ENCODE measurements at places on chromosomes 12 and 14. TPM values are rescaled to one million over a fixed set of nuclear protein-coding genes. Genes with fewer than 3 reads are reported as not detected.

The EPYC gene
- total RNA-seq: not detected

The CIT gene
- total RNA-seq: 0.05 TPM

The MSI1 gene
- not detected for total RNA-seq

The LHX5 gene
- total RNA-seq: not detected

The MANSC4 gene
- total RNA-seq: not detected

The FOXM1 gene
- total RNA-seq: not detected

The NPAS3 gene
- total RNA-seq: 1.00 TPM

The LUM gene
- total RNA-seq: 3.6 TPM

The RND1 gene
- total RNA-seq: not detected

The TOMM20L gene
- not detected for total RNA-seq
